ENCODE measurements at places on chromosomes 5 and 9.

- no peak for DNase-seq
Observed at GRCh38 chr5:38404667-38405276, 146.4 kb downstream of the EGFLAM start.

DNA sequence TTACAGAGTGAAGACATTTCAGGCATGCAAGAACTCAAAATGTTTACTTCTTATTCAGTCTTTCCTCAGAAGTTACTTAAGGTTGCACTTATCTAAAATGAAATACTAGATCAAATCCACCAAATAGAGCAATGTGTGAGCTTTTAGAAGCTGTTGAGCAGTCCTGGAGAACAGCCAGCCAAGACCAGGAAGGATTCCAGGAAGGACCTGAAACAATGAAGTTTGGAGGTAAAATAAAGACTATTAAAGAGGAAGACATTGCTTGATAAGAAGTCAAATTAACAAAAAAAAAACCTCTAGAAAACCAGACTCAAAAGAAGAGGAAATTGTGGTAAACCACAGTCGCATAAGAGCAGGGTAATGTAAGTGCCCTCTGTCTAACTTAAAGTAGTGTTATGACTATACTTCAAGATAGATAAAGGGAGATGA is 156.2 kb upstream of the S1PR3 start:
- peak; percentile 50 for DNase-seq

DNA sequence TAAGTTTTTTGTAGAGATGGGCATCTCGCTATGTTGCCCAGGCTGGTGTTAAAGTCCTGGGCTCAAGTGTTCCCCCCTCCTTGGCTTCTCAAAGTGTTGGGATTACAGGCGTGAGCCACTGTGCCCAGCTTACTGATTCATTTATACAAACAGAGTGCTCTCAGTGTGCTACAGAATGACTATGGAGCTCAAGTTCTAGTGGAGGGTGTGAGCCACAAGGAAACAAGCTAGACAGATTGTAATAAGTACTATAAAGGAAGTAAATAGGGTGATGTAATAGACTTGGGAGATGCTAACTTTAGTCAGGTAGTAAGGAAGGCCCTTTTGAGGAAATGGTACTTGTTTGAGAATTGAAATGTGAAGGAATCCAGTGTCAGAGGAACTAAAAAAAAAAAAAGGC is 1.7 kb upstream of the TMEM267 start:
- peak; percentile 8 for DNase-seq

DNA sequence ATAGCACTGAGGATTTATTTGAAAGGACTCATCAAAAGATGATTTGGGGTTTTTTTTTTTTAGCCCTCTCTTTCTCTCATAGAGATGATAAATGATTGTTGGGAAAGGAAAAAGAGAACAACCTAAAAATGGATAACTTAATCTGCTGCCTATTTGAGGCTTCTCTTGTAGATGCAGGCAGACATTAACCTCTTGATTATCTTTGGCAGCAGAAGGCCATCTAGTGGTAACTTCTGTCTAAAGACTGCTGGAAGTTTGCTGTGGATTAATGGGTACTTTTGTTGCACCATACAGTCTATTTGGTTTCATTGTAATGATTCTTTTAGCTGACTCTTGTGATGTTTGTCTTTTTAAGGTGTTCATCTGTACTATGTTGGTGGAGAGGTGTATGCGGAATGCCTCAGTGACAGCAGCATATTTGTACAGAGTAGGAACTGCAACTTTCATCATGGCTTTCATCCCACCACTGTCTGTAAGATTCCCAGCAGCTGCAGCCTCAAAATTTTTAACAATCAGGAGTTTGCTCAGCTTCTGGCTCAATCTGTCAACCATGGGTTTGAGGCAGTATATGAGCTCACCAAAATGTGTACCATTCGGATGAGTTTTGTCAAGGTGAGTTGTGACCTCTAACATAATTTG is 18.8 kb downstream of the SMIM32 start:
- DNase-seq: peak; percentile 23

DNA sequence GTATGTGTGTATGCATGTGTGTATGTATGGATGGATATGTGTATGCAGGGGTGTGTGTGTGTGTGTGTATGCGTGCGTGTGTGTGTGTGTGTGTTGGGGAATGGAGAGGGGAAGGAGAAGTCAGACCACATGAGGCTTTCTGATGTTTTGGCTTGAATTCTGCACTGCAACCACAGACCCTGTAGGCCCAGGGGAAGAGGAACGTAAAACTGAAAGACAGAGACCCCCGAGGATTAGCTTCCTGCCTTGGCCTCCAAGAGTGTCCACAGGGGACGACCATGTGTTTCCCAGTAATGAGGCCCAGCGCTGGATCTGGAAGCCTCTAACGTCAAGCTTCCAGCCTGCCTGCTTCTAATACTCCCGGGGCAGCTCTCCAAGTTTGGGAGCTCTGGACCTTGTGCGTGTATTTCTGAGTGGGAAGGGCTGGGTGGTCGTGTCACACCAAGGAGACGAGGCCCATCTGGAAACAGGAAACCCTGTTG is 5.8 kb downstream of the DCANP1 start:
- DNase-seq: no peak

GRCh38 chr5:118722122-118723020 is 266.0 kb downstream of the DTWD2 start:
- no peak for DNase-seq

All from CD4-positive, alpha-beta T cell treated with Interleukin-17A for 1 hour (primary cell).